ENCODE measurements at places on chromosomes 5 and 9. TPM values are rescaled to one million over a fixed set of nuclear protein-coding genes. Genes with fewer than 3 reads are reported as not detected.

Gene TTC23L
- total RNA-seq = 0.21 TPM

Gene PROB1
- total RNA-seq = 0.12 TPM

Gene SLC25A48
- 0.41 TPM for total RNA-seq

Gene AJM1
- 4.6 TPM for total RNA-seq

Gene TRPM6
- 2.5 TPM for total RNA-seq

Gene ANKRD20A1
- 1.5 TPM for total RNA-seq
